ENCODE measurements at places on chromosomes 16 and 17.

DNA sequence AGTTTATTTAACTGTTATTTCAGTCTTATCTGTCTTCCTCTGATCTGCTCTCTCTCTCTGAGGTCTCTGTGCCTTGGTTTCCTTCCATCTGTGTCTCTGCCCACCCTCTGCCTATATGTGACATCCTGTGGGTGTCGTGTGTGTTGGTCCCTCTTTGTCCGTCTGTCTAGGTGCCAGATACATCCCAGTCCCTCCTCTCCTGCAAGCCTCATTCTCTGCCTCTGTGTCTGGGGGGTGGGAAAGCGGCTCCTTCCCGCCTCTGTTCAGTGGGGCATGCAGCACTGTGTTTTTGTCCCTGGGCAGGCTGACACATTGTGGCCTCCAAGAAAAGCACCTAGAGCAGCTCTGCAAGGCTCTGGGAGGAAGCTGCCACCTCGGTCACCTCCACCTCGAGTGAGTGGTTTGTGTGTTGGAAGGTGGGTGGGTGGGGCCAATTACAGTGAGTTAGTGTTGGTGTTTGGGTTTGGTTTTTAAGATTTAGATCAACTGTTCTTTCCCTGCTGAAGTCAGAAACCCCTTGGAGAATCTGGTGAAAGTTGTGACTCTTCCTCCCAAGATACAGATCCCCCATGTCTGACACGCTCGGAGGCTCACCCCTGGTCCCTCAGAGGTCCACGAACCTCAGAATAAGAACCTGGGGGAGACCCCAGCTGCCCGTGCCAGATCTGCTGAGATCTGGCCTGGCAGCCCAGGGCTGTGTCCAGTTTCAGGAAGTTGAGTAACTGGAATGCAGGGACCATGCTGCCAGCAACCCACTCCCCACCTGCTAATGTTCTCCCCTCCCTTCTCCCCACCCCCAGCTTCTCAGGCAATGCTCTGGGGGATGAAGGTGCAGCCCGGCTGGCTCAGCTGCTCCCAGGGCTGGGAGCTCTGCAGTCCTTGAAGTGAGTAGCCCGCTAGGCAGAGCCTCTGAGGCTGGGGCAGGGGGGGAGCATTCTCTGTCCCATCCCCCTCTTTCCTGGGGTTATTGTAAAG is 50.9 kb upstream of the CPNE2 start:
- DNase-seq: peak; percentile 92

GRCh38 chr17:63519116-63519881 is 3.9 kb upstream of the KCNH6 start:
- DNase-seq: no peak

GRCh38 chr17:10657148-10657547 is at the start of gene MYH3:
MYH3 (minus strand) TSS chr17:10657309; CDS start chr17:10655064, 2,245 bp downstream.
- DNase-seq: no peak

- no peak for DNase-seq
Measured at GRCh38 chr16:86775511-86775921, 197.2 kb downstream of the FOXL1 start.

DNA sequence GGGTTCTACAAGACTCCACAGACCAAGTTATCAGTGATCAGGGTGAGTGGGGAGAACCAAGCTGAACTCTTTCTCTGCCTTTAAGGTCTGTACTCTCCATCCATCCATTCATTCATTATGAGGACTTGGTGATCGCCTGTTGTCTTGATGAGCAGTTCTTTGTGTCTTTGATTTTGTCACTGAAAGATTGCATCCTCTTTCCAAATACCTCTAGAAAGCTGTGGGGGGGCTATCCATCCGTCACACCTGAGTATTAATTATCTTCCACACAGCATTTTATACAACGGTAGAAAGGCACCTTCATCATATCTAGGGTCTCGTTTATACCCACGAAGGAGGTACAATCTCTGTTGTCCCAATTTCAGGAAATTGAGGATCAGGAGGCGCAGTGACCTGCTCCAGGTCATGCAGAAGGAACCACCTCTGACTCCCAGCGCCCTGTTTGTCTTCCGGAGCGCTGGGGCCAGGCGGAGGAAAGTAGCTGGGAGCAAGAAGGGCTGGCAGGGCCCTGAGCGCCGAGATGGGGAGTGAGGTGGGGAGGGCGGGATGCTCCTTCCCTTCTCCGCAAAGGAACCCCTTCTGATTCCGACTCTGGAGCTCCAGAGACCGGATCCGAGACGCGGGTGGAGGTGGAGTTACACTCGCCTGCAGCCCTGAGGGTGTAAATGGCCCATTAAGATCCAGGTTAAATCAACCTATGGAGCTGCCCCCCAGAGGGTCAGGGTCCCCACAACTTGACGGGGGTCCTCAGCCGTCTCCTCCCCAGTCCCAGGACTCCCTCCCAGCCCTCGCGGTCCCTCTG is 605 bp upstream of the ABAT start:
- no peak for DNase-seq

DNA sequence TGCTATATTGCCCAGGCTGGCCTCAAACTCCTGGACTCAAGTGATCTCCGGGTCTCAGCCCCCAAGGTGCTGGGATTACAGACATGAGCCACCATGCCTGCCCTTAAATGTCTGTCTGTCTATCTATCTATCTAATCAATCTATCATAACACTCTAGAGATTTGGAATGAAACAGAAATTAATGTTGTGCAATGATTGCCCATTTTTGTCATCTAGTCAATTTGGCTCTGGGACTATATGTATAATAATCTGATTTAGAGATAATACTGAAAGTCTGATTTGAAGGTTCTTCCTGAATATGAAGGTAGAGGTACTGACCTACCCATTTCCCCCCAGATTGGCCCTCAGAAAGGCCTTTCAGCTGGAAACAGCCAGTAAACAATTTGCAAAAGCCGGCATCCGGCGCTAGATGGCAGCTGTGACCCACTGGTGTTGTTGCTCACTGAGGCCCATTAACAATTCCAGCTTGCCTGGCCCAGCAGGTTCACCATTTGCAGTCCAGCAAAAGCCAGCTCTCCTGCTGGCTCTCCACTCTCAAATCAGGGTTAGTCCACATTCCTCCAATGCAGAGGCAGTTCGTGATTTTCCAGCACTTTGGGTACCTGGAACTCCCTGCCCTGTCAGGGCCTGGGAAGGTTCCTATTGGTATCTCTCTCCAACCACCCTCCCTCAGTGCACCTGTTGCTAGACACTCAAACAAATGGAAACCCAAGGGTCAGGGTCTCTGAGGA is 22.9 kb upstream of the C16orf87 start:
- peak; percentile 68 for DNase-seq

DNA sequence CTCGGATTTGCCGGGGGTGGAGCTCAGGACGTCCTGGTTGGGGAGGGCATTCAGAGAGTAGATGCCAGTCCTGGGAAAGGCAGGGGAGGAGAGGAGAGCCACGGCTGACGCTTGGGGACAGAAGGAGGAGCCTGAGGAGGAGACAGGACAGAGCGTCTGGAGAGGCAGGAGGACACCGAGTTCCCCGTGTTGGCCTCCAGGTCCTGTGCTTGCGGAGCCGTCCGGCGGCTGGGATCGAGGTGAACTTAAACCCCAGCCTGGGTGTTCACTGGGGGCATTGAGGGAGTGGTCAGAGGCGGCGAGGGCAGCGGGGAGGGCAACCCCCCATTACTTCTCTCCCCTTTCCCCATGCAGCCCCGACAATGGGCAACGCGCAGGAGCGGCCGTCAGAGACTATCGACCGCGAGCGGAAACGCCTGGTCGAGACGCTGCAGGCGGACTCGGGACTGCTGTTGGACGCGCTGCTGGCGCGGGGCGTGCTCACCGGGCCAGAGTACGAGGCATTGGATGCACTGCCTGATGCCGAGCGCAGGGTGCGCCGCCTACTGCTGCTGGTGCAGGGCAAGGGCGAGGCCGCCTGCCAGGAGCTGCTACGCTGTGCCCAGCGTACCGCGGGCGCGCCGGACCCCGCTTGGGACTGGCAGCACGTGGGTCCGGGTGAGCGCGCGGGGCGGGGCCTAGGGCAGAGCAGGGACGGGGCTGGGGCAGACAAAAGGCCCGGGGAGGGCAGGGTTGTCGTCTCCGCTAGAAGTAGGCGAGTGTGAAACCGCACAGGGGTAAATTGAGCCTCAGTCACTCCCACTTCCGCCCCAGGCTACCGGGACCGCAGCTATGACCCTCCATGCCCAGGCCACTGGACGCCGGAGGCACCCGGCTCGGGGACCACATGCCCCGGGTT is 3.7 kb downstream of the NOL3 start:
- peak; percentile 81 for DNase-seq

GRCh38 chr17:58005031-58005727 is 1.9 kb downstream of the SRSF1 start:
- no peak for DNase-seq

DNA sequence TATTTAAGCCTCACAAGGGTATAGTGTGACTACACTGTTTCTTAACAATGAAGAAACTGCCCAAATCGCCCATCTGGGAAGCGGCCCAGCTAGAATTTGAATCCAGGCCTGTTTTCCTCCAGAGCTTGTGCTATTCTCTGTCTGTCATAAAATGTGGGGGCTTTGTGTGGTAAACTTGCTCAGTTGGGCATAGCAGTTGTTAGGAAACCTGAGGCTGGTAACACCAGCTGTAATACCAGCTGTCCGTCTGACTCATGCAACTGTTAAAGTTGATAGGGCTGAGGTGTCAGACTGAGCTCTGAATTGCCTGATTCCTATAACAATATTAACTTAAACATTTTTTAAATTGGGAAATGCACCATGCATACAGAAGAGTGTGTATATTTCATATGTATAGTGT is 9.3 kb downstream of the NOD2 start:
- no peak for DNase-seq

DNA sequence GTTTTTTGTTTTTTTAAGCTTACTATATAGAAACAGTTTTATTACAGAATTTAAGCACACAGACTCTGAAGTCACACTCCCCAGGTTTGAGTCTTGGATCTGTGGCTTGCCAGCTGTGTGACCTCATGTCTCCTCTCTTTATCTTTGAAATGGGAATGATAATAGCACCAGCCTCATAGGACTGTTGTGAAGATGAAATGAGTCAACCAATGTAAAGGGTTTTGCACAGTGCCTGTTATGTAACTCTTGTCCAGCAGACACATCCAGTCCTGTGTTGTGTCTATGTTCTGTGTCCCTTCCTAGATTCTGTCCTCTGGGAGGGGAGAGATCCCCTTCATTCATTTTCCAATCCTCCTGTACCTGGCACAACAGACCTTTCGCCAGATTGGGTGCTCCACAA is 3.1 kb upstream of the CPD start:
- no peak for DNase-seq

DNA sequence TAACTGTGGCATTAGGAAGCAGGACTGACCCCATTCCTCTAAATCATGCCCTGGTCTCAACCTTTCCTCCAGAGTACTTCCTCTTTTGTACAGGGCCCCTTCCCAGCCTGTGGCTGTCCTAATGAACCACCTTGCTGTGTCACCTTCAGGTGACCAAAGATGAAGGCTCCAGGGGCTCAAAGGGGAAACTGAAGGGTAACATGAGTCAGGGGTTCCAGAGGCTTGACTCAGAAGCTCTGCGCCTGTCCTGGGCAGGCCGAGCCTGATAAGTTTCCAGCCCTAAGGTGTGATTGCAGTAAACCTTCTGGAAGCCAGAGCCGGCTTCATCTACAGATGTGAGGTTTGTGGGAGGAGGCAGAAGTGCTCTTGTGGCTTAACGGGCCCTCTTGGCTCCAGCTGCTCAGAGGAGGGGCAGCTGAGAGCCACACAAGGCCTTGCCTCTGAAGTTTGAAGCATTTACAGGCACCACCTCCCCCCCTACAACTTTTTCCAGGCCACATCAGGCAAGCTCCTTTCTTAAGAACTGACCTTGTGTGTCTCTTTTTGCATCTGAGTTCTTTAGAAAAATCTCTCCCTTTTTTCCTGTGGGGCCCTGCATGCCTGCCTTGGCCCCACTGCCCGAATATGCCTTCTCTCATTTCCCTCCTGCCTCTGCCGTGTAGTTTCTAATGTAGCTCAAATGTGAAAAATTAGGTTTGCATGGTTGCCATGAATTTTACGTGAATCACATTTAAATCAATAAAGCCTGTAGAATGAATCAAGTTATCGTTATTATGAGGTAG is 149.9 kb downstream of the CLEC16A start:
- DNase-seq: peak; percentile 91

DNA sequence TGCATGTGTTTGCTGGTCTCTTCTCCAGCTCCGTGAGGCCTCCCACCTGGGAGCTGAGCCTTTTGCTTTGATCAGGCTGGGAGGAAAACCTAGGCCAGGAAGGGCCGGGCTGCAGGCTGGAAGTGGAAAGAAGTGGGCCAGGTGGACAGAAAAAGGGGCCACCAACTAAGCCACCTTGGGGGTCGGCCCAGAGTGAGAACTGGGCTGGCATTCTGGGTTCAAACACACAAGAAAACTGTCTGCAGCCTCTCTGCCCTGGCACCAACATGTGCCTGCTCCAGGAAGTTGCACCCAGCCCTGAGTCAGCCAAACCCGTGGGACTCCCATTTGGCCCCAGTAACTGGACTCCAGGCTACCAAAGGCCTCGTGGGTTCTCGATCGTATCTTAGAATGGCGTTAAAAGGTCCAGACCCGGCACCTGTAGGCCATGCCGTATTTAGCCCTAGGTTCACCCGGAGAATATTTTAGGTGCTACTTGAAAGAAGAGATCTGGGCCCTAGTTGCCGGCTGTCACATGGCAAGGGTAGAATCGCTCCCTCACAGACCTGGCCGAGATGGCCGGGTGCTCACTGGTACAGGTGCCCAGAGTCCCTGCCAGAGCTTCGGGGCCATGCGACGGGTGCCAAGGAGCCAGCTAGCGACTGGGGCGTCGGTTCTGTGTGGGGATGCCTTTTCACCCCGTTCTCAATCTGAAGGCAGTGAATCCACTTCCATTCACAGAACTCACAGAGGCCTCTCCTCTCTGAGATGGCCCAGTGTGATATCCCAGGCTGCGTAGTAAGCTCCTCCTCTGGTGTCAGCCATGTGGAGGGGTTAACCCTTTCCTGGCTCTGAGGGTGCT is 236.6 kb downstream of the MRTFB start:
- DNase-seq: no peak

DNA sequence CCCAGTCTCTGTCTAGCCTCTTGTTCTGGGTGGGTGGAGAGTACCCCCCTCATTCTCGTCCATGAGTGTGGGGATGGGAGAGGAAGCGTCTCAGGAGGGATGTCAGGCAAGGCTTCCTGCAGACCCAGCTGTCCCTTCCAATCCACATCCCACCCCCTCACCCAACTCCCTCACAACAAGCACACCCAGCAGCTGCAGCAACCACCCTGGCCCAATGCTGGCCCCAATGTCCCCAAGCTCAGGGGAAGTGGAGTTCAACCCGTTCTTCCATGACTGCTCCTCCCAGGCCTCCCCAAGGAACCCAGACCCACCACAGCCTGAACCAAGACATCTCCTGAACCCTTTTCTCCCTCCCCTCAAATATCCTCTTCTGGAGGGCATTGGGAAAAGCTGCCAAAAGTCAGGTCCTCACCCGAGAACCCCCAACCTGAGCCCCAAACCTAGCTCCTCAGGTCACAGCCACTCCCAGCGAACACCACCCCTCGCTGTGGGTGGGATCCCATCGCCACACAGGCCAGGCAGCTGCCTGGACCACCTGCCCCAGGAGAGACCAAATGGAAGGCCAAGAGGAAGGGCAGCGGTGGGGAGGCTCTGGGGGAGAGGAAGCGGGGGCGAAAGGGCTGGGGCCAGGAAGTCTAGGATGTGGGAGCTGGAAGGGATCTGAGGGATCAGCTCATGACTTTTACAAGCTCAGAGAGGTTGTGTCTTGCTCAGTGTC is 47.6 kb downstream of the FZD2 start:
- DNase-seq: no peak

- DNase-seq: peak; percentile 65
Measured at GRCh38 chr17:76063875-76064546, 8.3 kb downstream of the SRP68 start.
